Hepatocyte (in vitro differentiated cells): ENCODE measurements at places on chromosomes 2 and 18.

DNA sequence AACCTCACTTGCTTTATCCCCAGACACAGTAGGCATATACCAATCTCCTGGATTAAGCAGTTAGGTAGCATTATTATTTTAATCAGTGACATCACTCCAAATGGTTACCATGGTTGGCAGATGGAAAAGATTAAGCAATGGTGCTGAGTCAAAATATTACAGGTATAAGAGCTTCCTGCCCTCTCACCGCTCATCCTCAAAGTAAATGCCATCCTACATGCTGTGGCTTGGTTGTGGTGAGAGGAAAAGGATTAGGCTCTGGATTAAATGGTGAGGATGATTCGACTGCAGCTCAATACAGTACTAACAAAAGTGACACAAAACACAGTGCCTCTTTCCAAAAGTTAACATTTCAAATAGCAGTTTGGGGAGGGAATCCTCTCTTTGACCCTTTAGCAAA lies 108.9 kb upstream of the ACAA2 start:
- DNase-seq: no peak

- DNase-seq: no peak
Measured at GRCh38 chr18:48795696-48796095, 155.1 kb downstream of the SMAD7 start.

DNA sequence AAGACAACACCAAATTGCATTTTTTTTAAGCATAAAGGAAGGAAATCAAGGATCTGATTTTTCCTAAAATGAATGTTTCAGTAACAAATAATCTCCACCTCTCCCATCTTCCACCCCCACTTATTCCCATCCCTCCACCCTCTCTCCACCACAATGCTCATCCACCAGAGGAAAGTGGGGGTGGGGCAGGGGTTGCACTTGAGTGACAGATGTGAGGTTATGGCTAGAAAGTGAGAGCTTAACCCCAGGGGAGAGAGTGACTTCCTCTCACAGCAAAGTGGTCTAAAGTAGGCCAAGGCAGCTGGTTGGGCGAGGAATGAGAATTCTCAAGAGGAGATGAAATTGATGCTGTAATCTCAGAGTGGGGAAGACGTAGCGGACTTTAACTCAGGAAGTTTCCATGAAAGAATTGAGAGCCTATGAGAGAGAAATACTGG lies 104.7 kb downstream of the HNRNPLL start:
- DNase-seq: no peak

GRCh38 chr2:27741673-27742072 lies 29.8 kb upstream of the MRPL33 start:
- no peak for DNase-seq

GRCh38 chr2:144514616-144515091 lies 5.3 kb downstream of the ZEB2 start:
- no peak for DNase-seq

GRCh38 chr2:237213315-237214022 lies 127.8 kb downstream of the COPS8 start:
- DNase-seq: peak; percentile 66

GRCh38 chr2:78020491-78020890 lies 498.3 kb upstream of the LRRTM4 start:
- no peak for DNase-seq

DNA sequence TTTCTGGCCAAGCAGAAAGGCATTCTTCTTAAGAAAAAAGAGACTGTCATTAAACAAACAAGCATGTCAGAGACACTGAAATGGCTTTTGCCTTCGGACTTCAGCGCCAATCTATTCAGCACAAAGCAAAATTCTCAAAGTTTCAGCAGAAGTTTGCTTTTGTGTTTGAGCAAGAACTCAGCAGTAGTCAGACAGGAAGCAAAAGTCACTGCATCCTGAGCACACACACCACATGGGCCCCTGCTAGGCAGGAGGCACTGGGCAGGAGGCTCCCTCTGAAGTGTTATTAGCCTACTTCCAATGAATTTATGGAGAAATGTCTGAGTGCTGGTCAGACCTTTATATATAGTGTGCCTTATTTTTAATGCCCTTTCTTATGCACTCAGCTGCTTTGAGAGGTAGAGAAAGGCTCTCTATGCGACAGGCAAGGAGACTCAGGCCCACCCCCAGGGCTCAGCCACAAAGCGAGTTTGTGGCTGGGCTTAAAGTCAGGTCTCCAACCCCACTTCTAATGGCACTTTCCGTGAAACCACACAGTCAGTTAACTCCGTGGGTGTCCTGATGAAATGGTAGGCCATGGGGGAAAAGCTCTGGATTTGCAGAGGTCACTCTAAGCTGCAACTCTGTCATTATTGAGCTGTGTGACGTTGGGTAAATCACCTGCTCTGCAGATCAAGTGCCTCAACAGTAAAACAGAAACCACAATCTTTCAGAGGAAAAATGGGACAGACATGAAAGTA lies 161.0 kb upstream of the TMEM200C start:
- peak; percentile 8 for DNase-seq

DNA sequence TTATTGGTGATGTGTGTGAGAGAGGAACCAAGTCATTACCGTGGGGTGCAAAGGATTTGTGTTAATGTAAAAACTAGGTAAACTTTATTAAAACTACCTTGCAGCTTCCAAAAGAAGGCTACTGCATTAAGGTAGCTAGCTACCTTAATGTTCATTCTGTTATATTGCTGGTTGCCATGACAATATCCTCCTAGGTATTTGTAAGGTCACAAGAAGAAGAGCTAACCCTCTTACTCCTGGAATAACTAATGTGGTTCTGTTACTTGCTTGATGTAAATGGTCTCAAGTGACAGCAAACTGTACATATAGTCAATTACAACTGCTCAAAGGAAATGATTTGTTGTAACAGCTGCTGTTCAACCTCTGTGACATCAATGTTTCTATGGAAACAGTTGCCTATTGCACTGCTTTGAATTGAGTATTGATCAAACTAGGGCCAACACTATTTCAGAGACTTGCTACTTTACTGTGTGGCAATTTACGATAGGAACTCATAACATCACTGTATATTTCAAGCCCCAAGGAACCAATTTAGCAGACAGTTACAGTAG lies 319.8 kb upstream of the HNRNPA3 start:
- DNase-seq: no peak

- DNase-seq: peak; percentile 77
Measured at GRCh38 chr18:42053188-42053781, 98.3 kb downstream of the PIK3C3 start.

DNA sequence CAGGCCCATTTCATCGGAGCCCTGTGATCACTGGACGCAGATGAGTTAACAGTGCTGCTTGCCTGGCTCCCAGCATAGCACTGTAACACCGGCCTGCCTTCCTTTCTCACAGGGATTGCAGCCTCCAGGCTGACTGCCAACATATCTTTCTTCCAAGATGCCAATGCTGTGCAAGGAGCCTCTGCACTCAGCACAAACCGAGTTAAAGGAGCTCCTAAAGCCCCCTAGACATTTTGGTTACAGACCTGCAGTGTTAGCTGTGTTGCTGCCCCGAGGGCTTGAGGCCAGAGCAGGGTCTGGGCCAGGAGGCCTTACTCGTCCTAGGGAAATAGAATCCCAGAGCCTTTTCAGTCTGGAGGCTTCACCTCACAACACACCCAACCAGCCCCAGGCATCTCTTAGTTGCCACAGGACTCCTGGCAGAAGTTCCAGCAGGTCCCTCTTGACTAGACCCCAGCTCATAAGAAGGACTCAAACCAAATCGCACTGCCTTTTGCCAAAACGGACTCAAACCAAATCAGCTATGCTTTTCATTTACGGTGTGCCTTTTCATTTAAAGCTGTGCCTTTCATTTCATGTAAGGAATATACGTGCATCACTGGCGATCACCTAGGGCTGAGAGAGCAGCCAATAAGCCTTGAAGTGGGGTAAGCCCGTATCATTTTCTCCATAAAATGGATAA lies 58.4 kb upstream of the EML4 start:
- DNase-seq: peak; percentile 35

DNA sequence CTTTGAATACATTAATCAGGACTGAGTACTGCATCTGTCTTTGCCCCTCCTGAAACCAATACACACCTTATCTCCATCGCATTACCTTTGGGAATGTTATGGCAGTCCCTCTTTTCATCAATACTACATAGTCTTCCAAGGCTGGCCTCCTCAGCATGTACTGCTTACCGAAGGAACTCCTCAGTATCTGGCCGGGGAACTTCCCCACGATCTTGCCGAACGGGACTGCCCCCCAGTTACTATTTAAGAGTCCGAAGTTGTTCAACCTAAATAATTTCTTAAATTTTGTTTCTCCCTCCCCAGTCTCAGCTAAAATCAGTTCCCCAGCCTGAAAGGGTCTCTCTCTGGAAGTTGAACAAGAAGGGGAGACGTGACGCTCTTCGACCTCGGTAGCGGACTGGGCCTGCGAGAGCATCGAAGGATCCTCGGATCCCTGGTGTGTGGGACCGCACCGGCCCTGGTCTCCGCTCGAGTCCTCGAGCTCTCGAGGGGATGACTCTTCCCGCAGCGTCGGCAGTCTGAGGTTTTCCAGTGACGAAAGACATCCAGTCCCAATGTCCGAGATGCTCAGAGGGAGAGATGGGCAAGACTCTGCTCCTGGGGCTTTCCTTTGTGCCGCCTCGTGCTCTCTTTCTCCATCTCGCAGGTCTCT lies 489 bp downstream of the TRMT61B start:
- peak; percentile 40 for DNase-seq

DNA sequence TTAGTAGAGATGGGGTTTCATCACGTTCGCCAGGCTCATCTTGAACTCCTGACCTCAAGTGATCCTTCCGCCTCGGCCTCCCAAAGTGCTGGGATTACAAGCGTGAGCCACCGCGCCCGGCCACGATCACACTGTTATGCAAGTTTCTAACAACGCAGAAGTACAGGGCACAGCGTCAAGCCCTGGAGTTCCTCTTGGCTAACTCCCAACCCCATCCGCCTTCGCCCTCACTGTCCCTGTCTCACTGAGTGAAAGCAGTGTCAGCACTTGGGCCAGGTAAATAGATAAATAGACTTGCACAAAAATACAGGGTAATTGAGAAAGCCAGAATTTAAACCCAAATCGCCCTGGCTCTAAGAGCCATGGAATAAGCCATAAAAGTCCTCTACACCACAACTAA lies 111.7 kb downstream of the ACVR1 start:
- DNase-seq: no peak

DNA sequence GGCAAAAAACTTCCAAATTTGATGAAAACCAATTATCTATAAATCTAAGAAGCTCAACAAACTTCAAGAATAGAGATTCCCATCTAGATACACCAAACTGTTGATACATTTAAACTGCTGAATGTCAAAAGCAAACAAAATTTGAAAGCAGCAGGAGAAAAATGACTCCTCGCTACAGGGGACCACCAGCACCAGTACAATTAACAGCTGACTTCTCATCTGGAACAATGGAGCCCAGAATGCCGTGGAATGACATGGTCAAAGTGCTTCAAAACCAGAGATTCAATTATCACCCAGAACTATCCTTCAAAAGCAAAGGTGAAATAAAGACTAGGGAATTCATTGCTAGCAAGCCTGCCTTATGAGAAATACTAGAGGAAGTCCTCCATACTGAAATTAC lies 11.6 kb downstream of the SRSF7 start:
- no peak for DNase-seq

DNA sequence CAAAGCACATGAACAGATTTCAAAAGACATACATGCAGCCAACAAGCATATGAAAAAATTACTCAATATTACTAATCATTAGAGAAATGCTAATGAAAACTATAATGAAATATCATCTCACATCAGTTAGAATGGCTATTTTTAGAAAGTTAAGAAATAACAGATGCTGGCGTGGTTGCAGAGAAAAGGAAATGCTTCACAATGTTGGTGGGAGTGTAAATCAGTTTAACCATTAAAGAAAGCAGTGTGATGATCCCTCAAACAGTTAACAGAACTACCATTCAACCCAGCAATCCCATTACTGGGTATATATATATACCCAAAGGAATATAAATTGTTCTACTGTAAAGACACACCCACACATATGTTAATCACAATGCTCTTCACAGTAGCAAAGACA lies 117.7 kb upstream of the SETBP1 start:
- DNase-seq: no peak

DNA sequence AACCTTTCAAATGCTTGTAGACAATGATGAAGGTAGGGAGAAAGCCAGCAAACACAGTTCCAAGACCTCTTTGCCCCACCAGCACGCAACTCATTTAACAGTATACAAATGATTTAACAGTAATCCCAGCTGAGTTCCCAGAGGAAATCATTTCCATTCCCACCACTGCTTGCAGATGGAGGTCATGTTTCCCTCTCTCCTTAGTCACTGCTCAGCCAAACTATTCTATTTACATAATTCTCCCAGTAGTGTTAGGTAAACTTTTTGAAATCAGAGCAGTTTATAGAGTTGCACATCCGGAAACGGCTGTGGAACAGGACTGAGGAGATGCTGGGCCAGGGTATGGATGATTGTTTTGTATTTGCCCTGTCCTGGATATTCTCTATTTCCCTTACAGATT lies 328.5 kb downstream of the FIGN start:
- peak; percentile 7 for DNase-seq

- no peak for DNase-seq
Measured at GRCh38 chr2:10552220-10552870, 104.2 kb upstream of the ODC1 start.

GRCh38 chr18:37441821-37442220 lies 123.8 kb downstream of the CELF4 start:
- no peak for DNase-seq

DNA sequence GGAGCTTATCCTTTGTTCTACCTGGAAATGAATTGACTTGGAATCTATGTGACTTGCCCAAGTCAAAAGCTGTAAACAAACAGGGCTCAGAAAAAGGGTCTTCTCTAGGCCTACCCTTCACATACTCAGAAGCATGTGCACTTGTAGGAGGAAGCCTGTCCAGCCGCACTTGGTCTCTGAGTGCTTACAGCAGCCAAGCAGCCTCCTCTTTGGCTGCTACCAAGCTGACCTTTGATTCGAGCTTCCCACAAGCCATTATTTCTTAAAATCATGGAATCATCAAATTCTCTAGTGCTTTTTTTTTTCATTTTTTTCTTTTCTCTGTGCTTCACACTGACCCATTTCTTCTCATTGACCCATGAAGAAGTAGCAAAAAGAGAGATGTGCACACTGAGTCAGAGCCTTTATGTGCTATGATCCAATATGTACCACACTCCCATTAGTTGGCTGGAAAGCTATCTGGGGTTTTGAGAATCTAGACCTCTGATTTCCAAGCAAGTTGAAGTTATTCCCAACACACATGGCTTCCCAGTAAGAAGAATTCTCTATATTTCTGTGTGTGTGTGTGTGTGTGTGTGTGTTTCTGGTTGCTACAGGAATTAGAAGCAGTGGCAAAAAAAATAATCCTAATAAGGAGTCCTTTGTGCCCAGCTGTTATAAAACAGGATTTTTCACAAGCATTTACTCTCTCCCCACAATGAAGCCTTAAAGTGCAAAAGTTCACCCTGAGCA lies 550.3 kb upstream of the TNP1 start:
- DNase-seq: no peak

- DNase-seq: peak; percentile 49
Measured at GRCh38 chr2:215949991-215950404, 63.4 kb downstream of the MREG start.
